Stimulated activated CD8-positive, alpha-beta memory T cell treated with anti-CD3 and anti-CD28 coated beads, Interleukin-2, amount 100 ng/mL, for 1 hour (primary cell): ENCODE measurements at places on chromosomes 5 and 9.

DNA sequence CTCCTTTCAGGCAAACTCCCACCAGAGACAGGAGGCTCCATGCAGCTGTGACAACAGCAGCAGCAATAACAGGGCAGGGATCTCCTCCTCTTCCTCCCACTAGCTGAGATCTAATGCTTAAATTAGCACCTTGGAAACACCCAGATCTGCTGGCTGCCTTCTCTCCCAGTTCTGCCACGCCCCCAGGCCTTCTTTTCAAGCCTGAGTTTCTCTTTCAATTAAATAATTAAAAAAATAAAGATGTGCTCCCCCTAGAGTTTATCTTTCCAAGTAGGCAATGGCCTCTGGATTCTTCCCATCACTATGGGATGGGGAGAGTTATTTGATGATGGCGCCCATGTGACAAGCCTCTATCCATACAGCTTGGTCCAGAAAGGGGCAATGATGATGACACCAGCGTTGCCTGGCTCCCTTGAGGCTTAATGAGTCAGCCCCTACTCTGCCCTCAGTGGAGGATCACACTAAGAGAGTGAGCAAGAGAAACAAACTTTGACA, 3.8 kb downstream of the FAM219A start:
- DNase-seq, result no peak

DNA sequence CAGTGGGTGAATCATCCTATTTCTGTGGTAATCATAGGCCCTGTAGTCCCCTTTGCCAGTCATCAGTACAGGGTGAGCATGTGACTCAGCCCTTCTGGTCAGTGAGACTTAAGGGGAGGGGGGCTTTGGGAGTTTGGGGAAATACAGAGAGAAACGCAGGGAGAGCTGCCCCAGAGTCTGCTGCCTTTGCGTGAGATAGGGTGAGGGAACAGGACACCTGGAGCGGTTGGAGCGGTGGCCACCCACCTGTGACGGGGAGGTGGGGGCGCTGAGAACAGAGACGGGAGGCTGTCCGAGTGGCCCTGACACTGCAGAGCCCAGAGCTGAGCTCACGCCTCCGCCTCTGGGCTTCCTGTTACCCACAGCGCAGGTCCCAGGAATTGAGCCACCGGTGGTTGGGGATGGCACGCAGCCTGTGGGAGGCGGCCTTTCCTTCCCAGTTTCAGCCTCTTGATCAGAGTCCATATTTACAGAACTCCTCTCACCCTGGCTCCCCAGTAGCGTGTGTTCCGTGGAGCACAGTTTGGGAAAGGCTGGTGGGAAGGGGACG, 92.0 kb upstream of the ERCC6L2 start:
- DNase-seq, result no peak

GRCh38 chr5:158641016-158641415, 458.7 kb downstream of the EBF1 start:
- no peak for DNase-seq

DNA sequence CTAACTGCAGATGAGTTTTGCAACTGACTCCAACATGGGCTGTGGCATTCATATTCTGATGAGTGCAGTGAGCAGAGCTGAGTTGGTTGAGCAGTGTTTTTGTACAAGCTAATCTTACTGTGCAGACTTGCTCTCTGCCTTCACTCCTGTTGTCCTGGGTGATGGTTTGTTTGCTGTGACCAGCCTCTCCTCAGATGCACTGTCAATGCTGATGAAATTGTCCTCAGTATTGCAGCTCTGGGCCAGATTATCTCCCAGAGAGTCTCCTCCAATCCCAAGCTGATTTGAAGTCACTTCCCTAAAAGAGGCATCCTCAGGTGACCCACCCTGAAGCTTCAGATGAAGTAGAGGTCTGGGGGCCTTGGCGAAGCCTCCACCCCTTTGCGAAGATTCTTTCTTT, 581.8 kb downstream of the ACTL7B start:
- DNase-seq, result no peak

DNA sequence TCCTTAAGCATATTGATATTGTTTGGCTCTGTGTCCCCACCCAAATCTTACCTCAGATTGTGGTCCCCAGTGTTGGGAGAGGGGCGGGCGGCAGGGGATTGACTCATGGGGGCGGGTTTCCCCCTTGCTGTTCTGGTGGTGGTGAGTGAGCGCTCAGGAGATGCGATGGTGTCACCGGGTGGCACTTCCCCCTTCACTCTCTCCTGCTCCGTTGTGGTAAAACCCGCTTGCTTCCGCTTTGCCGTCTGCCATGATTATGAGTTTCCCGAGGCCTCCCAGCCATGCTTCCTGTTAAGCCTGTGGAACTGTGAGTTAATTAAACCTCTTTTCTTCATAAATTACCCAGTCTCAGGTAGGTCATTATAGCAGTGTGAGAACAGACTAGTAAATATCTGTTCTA, 229.1 kb downstream of the IRX2 start:
- no peak for DNase-seq

- DNase-seq, result no peak
These were observed 8.6 kb downstream of the FSTL4 start for GRCh38 chr5:133603711-133604110.

DNA sequence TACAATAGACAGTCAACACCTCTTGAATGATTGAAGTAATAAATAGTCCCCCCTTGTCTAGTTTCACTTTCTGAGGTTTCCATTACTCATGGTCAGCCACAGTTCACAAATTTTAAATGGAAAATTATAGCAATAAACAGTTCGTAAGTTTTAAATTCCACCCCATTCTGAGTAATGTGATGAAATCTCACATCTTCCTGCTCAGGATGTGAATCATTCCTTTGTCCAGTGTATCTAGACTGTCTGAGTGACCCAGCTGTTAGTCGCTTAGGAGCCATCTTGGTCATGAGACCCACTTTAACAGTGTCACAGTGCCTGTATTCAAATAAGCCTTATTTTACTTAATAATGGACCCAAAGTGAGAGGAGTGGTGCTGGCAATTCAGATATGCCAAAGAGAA, 311.6 kb upstream of the PRR16 start:
- no peak for DNase-seq
